Kidney epithelial cell (primary cell): ENCODE measurements at places on chromosomes 3 and 15.

DNA sequence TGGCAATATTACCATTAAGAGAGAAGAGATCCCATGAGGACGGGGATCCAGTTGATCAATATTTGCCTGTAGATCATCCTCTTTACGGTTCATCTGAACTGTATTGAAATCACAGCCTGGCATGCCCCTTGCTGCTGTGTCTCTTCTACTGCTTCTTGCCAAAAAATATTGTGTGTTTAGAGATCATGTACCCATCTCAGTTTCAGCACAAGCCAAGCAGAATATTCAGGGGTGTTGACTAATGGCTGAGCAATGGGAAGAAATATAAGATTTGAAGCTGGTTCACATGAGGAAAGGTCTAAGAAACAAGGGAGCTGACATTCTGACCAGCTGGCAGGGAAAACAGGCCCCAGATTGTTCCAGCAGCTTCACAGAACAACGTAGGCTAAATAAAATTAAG lies 21.3 kb downstream of the ATP13A5 start:
- no peak for DNase-seq

- DNase-seq: no peak
Measured at GRCh38 chr3:136835089-136835812, 16.3 kb downstream of the SLC35G2 start.

DNA sequence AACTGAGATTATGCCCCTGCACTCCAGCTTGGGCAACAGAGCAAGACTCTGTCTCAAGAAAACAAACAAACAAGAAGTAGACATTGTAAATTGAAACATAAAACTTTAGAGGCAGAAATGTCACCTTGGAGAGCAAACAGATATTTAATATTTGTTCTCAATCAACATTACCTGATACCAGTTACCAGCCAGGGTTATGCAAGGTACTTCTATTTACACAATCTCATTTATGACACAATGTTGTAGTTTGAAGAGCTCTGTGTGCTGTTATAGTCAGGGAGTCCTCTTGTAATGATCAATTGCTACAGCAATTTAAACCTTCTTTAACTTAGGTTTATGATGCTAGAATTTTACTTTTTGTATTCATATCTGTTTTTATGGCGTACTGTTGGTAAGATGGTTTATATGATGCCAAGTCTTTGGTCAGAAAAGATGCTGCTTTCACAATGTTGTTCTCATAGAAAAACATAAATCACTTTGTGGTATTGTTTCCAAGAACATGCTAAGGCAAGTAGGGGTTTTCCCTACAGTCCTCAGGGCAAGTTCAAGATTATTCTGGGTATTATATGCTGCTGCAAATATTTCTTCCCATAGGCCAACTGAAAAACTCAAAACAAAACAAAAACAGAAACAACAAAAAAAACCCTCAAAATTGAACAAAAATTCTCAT lies 173.5 kb downstream of the TNIK start:
- no peak for DNase-seq

DNA sequence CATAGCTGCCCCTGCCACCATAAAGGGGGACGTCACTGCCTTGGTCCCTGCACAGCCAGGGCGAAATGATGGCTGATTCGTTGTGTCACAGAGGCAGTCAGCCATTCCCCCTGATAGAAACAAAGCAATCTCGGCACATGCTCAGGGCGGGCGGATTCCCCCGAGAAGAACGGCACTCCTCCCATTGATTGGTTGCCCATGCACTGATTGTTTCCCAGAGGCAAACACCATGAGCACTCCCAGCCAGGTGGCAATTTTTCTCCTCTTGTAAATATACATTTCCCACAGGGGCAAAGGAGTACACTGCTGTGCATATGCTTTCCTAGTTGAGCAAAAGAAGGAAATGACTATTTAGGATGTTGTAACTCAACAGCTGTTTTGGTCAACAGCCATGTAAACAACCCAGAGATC lies 56.5 kb downstream of the KY start:
- DNase-seq: no peak
